ENCODE measurements at places on chromosomes 3 and 15. TPM values are rescaled to one million over a fixed set of nuclear protein-coding genes. Genes with fewer than 3 reads are reported as not detected.

Gene MINDY4B
- not detected for total RNA-seq

DNA sequence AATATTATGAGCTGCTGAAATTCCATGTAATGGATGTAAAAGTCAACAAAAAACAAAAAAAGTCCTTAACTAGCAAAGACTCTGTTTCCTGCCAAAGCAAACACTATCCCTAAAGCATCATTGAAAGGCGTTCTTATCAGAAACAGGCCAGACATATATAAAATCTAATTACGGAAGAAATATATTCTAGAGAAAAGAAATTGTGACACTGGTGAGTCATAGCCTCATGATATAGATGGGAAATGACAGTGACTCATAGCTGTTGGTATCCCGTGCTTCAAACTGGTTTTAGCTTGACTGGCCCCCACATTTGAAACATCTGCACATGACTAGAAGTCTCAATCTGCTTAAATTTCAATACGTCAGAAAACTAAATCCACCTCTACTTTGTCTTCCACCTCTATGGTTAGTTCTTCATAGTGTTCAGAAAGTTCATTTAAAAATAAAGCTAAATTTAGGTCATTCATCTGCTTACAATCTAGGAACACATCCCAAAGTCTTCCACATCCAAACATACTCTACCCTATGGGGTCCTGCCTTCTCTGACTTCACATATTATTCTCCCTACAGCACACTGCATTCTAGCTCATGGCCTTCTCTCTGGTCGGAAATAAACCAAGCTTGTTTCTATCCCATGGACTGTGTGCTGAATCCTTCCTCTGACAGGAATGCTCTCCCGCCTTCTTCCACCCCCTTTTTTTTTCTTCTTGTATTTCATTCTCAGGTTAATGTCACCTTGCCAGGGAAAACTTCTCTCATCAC is 456.3 kb upstream of the ARRDC4 start:
- DNase-seq: peak; percentile 49

Gene LARP6
- 45.5 TPM for total RNA-seq

Gene SLC6A1
- total RNA-seq: not detected

DNA sequence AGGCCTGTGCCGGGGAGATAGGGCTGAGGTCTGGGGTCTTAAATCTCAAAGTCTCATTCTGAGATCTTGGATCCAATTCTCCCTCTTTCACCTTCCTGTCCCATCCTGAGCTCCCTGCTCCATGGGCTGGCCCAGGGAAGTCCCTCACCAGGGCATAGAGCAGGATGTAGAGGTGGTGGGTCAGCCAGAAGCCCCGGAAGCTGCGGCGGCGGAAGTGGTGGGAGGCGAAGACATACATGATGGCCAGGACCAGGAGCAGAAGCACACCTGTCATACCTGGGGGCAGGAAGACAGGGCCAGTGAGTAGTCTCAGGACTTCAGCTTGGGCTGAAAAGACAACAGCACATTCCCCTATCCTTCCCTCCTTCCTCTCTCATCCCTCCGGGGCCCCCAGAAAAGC is 16.5 kb downstream of the DUOX2 start:
- DNase-seq: no peak

GRCh38 chr3:28028554-28028953 is 212.9 kb upstream of the CMC1 start:
- no peak for DNase-seq

DNA sequence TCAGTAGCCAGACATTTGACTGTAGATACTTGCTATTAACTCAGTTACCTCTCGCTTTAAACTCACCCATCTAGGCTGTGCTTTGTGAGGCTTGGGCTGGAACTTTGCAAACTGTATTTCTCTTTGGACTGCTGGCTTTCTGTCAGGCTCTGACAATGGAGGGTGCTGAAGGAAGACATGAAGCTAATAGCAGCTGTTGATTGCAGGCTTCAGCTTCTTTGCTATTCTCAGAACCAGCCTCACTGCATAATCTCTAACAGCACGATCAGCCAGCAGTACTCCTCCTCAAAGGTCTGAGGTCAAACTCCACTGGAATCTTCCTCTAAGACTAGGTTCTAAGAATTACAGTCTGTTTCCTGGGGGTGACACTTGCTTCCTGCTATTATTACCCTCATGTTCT is 295.6 kb downstream of the ZBBX start:
- DNase-seq: no peak

DNA sequence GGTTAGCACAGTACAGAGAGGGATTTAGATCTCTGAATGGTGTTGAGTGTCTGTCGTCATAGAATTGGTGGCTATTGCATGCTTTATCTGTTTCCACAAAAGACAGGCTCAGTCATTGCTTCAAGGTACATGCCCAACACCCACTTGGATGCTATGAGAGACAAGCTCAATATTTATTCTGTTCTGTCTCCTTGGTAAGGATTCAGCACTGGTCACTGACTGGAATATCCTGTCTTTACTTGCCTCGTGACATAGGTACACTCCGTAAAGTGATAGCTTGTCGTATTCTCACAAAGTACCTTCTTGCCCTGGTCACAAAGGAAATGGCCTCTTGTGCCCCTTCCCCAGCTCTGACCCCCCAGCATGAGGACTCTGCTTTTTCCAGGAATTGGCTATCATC is 72.8 kb upstream of the CTNNB1 start:
- DNase-seq: no peak

- peak; percentile 60 for DNase-seq
Observed at GRCh38 chr3:120198305-120198878, 86.6 kb downstream of the GPR156 start.

DNA sequence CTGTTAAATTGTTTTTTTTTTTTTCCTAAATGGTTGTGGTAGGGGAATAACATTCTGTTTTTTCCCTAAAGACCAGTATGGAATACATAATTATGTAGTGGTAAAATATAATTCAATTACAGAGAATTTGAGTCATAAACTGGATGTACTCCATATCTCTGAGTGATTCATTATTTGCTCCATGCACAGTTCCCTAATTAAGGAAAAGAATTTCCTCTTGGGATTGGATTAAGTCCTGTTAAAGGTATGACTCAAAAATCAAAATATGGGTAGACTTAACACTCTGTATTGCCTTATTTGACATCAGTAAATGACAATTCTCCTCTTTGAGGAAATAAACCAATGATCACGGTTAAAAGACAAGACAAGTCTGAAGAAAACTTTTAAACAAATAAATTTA is 78.0 kb upstream of the KCNH8 start:
- DNase-seq: no peak

Gene USP19
- 18.5 TPM for total RNA-seq

- DNase-seq: peak; percentile 90
Observed at GRCh38 chr3:159829539-159830227, 159.0 kb upstream of the IL12A start.

GRCh38 chr15:69578787-69579583 is 126.4 kb downstream of the RPLP1 start:
- peak; percentile 84 for DNase-seq

DNA sequence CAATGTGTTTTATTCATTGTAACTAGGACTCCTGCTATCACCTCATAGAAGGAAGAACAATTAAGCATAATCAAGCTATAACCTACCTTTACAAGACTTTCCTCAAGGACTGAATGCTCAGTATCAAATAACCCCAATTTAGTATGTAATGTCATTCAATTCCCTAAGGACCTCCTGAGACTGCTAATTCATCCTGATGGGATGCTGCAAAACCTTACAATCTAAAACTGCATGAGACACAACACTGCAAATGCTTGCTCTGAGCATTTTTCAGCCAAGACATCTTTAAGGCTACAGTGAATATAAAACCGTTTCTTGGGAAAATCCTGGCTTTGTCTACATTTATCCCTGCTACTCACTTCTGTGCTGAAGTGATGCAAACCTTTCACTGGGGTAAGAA is 69.9 kb downstream of the RYK start:
- no peak for DNase-seq

DNA sequence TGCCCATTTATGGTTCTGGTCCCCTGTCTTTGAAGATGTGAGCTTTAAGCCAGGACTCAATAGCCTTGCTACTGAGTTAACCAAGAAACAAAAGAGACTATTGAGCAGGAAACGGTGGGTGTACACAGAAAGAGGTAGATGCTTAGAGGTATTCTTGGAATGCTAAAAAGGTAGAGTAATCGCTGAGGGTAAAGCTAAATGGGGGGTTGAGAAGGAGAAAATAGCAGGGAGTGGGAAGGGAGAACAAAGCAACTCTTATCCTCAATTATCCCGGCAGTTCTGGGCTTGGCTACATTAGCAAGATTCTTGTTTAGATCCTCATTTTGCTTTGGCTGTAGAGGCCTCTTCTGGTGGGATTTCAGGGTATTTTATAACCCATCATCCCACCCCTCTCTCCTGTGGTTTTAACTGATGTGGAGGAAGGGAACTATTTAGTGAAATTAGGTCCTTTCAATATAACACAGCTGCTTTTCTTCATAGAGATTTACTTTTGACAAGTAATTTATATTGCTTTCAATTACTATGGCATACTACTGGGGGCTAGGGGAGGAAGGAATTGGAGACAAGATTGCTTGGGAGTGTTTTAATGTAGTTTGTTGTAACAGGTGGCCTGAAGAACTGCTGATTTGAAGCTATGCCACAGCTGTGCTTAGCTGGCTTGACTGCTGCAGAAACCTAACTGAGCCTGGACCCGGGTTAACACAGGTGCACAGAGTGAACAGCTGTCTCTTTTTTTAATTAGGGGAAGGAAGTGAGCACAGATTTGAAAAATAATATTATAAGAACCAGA is 234.3 kb upstream of the CCDC54 start:
- no peak for DNase-seq

DNA sequence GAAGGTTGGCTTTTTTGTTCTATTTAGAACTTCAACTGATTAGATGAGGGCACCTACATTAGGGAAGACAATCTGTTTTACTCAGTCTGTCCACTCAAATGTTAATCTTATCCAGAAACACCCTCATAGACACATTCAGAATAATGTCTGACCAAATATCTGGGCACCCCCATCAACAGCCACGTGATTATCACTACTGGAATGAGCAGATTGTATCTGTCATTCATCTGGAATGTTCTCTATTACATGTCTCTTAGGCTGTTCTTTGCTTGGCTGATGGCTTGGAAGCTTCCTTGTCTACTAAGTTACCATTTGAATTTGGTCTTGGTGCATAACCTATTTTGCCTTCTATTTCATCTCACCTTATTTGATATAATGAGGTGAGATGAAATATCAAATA is 15.7 kb upstream of the LRRC58 start:
- DNase-seq: no peak

DNA sequence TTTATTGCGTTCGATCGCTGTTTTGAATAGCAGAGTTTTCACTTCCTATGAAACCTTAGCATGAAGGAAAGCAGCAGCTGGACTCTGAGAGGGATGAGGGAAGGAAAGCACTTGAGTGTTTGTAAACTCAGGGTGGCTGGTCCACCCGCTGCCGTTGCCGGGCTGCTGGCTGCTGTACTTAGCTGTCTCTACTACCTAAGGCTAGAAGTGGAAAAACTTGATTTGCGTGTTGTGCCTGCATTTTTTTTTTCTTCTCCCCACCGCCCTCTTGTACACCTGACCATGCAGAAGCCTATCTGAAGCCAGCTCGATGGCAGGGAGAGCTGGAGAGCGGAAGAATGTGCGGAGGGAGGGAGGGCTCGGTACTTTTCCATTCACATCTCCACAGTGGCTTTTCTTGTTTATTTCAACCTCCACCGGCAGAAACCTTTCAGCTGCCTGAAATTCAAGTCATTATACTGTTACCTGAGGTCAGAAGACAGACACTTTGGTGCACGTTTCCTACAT is 4.8 kb upstream of the BCL6 start:
- peak; percentile 62 for DNase-seq

Gene ZNF774
- 0.23 TPM for total RNA-seq

- peak; percentile 17 for DNase-seq
Observed at GRCh38 chr15:67880651-67881182, 40.9 kb upstream of the RNU6-1 start.

Gene FAM81A
- total RNA-seq: 3.9 TPM

Gene FEZF2
- not detected for total RNA-seq

- peak; percentile 99 for DNase-seq
Observed at GRCh38 chr3:197367081-197367780, 68.8 kb upstream of the DLG1 start.

Gene RGMA
- 0.29 TPM for total RNA-seq

Gene A4GNT
- not detected for total RNA-seq

Gene SI
- total RNA-seq: not detected

Gene CADPS
- total RNA-seq: 0.17 TPM

DNA sequence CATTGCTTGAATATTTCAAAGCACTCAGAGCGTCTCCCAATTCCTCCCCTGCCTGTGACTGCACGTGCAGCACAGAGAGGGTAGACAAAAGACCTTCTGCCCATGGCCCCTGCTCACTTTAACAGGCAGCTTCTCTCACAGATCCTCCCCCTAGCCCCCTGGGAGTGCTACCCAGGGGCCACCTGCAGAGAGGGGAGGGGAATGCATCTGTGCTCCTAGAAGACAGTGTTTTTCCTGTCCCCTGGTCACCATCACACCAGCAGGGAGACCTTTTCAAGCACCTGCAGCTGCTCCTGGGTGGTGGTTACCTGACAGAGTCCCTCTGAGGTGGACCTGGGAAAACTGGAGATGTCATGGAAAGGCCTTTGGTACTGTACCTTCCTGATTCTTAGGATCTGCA is 56.7 kb upstream of the PRR23C start:
- DNase-seq: no peak

DNA sequence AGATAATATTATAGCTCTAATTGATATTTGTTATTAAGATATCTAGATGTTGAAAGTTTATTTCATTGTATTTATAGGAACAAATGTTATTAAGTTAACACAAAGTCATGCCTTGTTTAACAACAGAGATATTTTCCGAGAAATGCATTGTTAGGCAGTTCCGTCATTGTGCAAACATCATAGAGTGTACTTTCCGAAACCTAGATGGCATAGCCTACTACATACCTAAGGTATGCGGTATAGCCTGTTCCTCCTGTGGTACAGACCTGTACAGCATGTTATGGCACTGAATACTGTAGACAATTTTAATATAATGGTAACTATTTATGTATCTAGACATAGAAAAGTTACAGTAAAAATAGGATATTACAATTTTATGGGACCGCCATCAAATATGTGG is 114.3 kb downstream of the NAALADL2 start:
- no peak for DNase-seq

- no peak for DNase-seq
Observed at GRCh38 chr3:65807225-65807624, 231.5 kb downstream of the MAGI1 start.

GRCh38 chr15:41661078-41661517 is 893 bp downstream of the MGA start:
- no peak for DNase-seq

- DNase-seq: no peak
Observed at GRCh38 chr15:83092309-83092976, 15.0 kb upstream of the TM6SF1 start.

Gene PPP1R14D
- total RNA-seq: not detected

DNA sequence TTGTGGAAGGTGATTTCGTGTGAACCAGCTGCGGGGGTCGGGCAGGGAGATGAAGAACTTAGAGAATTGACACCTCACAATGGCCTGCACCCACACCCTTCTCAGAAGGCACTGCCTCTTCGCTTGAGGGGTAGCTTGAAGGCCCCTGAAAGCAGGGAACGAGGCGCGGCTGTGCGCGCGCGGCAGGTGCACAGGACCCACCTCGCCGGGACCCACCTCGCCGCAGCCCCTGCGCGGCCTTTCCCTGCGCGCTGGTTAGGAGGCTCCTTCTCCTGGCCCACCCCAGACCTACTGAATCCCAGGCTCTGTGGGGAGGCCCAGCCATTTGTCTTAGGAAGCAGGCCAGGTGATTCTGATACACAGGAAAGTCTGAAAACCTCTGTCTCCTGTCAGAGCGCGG is 46.2 kb upstream of the ATP10A start:
- no peak for DNase-seq

Gene IL20RB
- 61.5 TPM for total RNA-seq

- no peak for DNase-seq
Observed at GRCh38 chr3:171384101-171384891, 75.9 kb downstream of the TNIK start.

Gene IDH2
- 43.2 TPM for total RNA-seq

Measured in H4 (cell line).